ENCODE measurements at places on chromosomes 6 and 20. TPM values are rescaled to one million over a fixed set of nuclear protein-coding genes. Genes with fewer than 3 reads are reported as not detected.

Gene NUDT3
- total RNA-seq, result 28.1 TPM

Gene GSTA3
- total RNA-seq, result not detected

- no peak for DNase-seq
These were observed 51.1 kb downstream of the TCP11 start for GRCh38 chr6:35089935-35090505.

- no peak for DNase-seq
These were observed 271.2 kb downstream of the PRL start for GRCh38 chr6:22025468-22026163.

Gene KIF25
- not detected for total RNA-seq

Gene C6orf52
- 4.3 TPM for total RNA-seq

Gene ARID1B
- 46.0 TPM for total RNA-seq

DNA sequence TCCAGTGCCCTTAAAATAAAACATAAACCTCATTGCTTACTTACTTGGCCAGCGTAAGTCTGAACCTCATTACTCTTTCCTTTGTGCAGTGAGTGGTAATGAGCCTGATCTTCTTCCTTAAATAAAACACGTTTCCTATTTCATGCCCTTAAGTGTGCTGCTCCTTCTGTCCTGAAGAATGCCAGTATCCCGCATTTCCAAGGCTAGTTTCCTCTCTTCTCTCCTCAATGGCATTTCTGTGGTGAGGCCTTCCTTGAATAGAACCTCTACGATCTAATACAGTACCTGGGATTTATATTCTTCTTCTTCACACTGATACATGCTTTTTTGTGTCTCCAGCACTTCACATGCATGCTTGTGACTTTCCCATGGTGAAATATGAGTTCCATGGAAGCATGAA lies 523.4 kb upstream of the CDH4 start:
- no peak for DNase-seq

Gene AURKA
- 9.6 TPM for total RNA-seq

DNA sequence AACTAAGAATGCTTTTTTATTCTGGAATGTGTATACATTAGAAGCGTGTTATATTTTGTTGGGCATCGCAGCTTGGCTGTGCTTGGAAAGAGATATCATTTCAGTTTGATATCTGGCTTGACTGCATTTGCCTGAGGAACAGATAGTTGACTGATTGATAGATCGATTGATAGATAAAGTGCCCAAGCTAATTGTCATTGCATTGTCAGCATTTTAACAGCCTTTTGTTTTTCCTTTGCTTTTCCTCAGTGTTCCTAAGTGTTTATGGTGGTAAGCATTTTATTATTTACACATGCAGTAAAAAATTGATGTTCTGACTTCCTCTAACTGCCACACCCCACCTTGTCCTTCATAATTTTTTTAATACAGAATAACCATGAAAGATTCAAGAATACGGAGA lies 180.9 kb upstream of the GRIK2 start:
- no peak for DNase-seq

GRCh38 chr20:7136886-7137285 lies 369.4 kb downstream of the BMP2 start:
- DNase-seq, result no peak

Gene POLR1H
- total RNA-seq, result 80.6 TPM

DNA sequence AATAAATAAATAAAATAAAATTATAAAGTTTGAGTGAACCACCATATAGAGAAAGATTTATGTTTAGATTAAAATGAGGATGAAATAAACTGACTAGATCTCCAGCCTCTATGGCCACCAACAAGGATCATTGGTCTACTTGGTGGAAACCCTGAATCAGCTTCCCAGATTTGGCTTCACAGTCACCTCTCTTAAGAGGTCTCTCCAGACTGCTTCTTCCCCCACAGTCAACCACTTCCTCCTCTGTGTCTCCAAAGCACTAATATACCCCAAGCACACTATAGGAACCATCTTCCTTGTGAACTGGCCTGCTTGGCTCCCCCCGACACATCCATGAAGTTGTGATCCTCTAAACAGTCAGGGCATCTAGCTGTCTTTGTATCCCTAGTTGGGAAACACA lies 529.6 kb upstream of the RNF217 start:
- no peak for DNase-seq

DNA sequence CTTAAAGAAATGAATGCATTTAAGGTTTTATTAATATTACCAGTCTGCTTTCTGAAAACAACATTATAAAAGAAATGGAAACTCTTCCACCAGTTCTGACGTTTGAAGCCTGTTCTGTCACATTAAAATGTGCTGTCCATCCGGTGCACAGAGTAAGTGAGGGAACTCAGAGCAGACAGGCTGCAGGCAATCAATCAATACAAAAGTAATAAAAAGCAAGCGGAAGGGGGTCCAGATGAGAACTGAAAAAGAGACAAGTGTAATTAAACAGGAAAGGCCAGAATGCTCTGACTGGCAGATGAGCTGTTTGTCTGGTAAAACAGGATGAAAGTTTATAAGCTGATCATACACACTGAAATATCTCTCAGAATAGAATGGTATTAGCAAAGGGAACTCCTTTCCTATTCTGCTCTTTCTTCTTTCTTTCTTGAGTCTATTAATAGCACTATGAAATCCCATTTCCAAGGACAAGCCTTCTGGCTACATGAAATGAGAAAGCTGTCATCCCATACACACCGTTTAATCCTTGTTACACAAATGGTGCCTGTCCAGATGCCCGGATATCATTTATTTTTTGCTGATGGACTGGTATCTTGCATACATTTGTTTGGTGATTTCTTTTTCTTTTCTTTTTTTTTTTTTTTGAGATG lies 94.3 kb downstream of the RAMACL start:
- DNase-seq, result no peak

All from activated T-cell treated with anti-CD3 and anti-CD28 coated beads, Interleukin-2, amount 50 U/mL, for 4 hours (primary cell).